ENCODE measurements at places on chromosomes 7 and 10.

DNA sequence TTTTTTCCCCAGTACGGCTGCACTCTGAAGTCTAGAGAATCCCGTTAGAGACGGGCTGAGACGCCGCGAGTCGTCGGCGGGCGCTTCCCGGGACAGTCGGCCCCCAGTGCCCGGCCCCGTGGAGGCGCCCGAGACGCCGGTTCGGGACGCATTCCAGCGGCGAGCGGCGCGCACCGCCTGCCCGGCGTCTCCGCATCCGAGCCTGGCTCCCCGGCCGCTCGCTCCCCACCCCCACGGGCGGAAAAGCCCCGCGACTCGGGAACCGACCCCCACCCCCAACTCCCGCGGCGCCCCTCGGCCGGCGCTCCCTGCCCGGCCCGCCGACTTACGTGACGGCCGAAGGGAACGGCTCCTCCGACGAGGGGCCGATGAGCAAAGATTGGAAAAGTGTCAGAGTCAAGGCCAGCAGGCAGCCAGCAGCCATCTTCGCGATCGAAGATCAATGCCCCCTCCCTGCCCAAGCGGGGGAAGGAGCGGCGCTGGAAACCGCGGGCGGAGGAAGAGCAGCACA, 486 bp downstream of the CACNA2D1 start:
- peak; percentile 73 for DNase-seq

DNA sequence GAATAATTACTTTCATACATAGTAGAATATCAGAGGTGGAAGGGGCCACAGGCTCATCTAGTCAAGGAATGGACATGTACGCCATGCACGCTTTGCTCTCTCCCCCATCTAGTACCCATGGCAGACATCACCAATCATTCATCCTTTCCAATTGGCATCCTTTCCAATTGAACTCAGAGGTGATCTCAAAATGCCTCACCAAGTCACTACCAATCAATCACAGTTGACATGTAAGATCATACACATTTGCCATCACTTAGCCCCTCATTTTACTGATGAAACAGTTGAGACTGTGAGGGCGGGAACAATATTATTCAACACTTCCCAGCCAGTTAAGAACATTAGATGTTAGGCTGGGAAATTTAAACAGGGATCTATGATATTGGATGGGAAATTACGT, 308.4 kb downstream of the FGFR2 start:
- DNase-seq: no peak

- DNase-seq: no peak
Measured at GRCh38 chr10:86113501-86113900, 253.1 kb downstream of the GRID1 start.

DNA sequence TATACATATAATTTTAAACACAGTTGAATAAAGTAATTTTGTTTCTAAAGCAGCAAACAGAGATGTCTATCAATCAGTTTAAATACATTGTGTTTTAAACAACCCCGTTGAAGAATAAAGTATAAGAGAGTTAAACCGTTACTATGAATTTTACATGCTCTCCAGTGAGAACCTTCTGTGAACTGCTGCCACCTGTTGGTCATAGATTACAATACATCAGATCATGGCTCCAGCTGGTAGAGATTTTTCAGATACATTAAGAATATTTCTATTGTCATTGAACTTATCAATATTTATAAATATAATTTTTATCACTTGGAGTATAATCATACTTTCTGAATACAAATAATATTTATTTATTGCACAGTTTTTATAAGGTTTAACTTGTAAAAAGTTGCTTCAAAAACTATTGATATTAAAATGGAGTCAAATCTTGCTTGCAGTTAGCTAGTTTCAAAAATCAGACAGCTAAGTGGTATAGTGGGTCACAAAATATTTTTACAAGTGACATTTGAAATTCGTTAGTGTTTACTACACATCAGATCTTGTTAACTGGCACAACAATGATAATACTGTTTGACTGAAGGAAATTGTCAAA, 561.2 kb upstream of the PHF14 start:
- DNase-seq: peak; percentile 50

DNA sequence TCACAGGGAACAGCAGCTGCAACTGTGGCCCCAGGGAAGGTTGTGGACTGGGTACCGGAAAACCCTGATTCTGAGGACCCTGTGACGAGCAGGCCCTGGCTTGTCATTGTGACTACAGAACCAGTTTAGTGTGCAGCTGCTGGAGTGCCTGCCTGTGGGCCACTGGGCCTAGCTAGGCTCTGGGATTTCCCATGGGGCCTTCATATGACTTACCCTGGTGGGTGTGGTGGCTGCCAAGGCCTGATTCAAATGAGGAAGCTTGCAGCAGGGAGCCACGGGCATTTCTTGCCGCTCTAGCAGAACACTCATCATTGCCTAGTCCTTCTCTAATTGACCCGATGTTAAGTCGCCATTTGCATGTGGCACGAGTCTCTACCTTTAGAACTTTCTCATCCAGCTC, 14.7 kb upstream of the CAMK2G start:
- DNase-seq: peak; percentile 80
